ENCODE measurements at places on chromosomes 6 and 20.
A peak's percentile ranks its signal among the peaks of the same experiment; 100 is the strongest.

DNA sequence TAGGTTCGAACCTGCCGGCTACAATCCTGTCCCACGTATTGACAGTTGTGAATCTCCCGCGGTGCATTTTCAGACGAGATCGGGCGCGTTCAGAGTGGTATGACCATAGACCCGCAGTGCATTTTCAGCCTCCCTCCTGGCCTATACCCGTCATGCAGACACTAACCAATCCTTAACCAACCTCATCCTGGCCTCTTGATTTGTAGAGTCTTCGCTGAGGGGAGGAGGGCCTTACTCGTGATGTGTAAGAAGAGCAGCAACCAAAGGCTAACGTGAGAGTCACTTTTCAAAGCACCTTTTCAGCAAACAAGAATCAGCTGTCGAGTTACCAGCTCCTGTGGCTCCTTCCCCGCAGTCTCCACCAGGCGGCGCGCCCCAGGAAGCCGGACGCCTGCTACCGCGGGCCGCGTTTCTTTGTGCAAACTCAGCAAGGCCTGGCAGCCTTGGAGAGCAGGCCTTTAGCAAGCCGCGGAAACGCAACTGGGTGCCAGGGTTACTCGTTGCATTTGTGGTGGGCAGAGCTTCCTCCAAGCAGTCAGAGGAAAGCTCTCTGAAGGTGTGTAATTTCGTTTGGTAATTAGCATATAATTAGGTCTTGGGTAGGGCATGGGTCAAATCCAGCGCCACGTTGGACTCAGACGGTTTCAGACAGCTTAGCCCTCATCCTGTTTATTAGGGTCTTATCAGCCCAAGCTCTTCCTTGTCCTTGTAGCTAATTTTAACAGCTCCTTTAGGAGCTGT is 139.8 kb downstream of the OR2B2 start:
- DNase-seq, result peak; percentile 80

DNA sequence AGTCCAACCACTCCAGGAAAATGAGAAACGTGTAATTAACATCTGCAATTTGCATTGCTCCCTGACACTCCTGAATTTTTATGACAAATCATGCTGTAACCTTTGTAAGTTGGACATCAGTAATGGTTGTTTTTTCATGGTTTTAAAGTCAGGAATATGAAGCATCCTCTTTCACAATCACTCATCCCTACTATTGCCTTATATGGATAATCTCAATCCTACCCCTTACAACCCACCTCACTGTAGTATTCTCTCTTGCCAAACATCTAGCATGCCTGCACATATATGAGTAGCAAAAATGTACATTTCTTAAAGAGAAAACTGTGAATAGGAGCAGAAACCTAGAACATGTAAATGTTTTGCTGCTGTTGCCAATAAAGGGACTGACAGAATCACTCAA is 729.5 kb downstream of the KIF16B start:
- DNase-seq, result no peak

DNA sequence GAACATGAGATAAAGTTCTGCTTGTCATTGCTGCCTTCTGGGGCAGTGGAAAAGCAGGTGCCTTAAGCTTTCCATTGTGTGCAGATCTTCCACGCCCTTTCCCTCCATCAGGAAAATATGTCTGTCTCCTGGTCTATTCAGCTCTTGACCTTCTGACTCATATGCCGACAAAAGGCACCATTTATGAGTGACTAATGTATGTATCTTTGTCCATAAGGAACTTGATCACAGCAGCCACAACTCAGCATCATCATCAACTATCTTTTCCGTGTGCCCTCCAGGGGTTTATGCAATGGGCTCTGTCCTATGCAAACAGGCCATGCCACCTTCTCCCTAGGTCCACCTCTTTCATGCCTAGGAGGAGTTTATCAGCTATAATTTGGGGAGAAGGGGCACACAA is 102.7 kb upstream of the QKI start:
- no peak for DNase-seq

- DNase-seq, result no peak
These were observed 658.6 kb upstream of the ADGRB3 start for GRCh38 chr6:67976486-67976885.

DNA sequence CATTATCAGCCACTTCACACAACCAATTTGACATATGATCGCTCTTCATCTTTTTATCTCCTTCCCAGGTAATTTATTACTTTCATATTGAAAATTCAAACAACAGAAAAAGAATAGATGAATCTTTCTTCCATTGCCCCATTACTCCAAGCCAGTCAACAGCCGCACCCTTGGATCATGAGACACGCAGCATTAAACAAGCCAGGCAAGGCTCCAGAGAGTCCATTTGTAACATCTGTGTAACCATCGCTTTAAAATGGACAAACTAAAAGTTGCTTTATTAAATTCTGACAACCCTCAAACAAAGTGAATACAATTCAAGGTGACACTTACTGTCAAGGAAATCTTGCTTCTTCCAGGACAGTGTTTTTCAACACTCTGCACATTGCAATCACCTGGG is 200.3 kb downstream of the EPM2A start:
- no peak for DNase-seq

- DNase-seq, result peak; percentile 51
These were observed 388.4 kb upstream of the JARID2 start for GRCh38 chr6:14857501-14857900.

DNA sequence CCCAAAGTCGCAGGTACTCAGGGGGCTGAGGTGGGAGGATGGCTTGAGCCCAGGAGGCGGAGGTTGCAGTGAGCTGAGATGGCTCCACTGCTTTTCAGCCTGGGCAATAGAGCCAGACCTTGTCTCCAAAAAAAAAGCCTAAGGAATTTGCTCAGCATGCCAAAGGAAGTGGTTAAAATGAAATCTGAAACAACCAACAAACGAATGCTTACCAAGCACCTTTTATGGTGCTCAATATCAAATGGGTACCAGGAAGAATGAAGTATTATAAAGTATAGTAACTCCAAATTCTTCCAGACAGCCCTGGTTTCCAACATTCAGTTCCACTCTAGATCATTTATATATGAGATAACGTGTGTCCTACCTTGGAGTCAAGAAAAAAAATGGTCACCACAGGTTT is 14.0 kb downstream of the GMDS start:
- DNase-seq, result no peak

DNA sequence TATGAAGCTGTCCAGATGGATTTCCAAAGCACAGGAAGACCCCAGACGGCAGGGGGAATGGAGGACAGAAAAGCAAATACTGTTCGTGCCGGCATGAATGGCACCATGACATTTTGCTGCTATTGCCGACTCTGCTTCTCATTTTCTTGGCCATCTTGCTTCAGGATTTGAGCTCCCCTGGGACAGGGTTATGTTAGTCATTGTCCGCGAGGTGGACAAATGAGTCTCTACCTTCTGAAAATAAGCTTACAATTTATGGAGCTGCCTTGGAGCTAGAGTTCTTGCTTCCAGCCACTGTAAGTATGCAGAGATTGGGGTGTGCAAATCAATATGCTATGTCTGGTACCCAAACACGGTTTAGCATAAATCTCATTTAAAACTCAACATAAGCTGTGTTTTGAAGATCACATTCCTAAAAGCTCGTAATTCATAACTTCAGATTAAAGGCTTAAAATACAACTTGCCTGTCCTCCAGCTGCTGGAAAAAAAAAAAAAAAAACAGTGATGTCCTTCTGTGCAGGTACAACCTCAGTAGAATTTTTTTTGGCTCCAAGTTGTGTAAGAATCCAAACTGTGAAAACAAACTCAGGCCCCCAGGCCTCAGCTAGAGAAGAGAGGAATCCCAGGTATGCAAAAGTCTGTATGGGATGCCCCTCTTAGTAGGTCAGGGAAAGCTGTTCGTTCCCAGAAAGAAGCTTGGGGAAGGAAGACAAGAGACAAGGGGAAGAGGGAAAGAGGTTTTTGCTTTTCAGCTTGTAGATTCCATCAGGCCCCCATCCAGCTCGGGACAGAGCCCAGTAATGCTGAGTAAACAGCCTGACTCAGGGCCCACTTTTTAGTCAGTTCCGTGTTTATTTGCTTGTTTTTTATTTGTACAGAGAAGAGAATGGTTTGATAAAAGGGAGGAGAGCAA is 184.2 kb upstream of the FOXA2 start:
- DNase-seq, result no peak

DNA sequence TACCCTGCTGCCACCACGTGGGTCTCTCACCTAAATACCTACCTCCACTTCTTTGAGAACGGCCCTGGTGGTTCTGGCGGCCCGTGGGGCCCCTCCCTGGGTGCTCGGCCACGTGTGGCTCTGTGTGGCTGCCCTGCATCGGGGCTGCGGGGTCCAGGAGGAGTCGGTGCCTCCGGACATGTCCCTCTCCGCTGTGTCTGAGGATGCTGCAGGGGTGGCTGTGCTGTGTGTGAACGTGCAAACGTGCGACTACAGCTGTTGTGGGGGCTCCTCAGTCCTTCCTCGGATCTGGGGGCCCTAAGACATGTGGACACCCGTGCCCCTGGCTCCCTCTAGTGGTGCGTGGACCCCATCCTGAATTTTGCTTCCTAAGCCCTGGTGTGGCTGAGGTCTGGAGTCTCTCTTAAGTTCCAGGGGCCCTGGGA is 691.8 kb downstream of the QKI start:
- no peak for DNase-seq

GRCh38 chr6:41713159-41713649 is 22.2 kb downstream of the TFEB start:
- DNase-seq, result no peak

DNA sequence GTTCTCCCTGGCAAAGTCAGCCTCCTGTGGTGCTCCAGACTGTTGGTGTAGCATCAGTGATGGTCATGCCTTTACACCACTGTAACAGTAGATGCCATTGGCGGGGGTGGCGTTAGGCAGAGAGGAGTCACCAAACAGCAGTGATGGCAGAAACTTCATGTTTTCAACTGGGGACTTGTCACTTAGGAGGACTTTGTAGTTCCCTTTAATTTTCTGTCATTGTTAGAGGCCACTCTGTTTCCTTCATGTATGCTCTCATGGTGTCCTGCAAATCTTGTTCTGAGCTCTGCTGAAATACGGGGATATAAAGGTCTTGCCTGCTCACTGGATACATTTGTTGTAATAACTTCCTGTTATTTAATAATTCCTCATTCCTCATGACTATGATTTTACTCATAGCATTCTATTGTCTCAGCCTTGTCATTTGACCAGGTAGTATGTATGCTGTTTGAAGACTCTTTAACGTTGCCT is 4.6 kb downstream of the MAP3K4 start:
- DNase-seq, result no peak

DNA sequence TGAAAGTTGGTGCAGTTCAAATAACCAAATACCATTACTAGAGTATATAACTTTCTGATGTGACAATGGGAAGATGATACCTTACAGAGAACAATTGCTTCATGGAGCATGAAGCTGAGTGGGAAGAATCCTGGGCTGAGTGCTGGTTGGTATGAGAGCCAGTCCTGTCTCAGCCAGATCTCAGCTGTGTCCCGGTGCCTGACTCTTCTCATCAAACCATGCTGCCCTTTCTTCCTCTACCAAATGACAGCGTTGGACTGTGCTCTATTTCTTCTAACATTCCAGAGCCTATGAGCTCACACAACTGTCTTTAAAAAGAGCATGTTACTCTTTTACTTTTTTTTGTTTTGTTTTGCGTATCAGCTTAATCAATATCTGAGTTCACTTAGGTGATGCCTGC is 27.5 kb upstream of the PBOV1 start:
- no peak for DNase-seq

- DNase-seq, result no peak
These were observed 17.2 kb downstream of the GDAP1L1 start for GRCh38 chr20:44264287-44264686.

GRCh38 chr6:18359237-18359885 is 27.8 kb upstream of the RNF144B start:
- no peak for DNase-seq

GRCh38 chr6:36933102-36933501 is 21.4 kb upstream of the PI16 start:
- DNase-seq, result no peak

DNA sequence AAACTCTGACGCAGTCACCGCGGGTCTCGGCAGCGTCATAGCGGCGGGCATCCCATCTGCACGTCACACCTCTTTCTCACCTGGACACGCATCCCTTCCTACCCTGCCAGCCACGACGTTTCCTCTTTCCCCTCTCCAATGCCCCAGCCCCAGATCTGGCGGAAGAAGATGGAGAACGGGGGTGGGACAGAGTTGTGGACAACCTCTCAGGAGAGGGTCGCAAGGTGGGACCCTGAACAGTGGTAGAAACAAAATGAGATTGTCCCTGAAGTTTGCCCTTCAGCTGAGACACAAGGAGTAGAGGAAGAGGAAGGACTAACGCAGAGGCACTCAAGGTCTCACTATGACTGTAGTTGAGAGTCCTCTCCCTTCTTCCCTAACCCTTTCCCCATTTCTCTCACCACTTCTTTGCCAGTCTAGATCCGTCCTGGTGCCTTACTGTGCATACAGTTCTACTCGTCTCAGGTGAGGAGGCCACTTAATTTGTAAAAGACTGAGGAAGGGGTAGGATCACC is 562 bp downstream of the TRIM39 start:
- DNase-seq, result no peak

DNA sequence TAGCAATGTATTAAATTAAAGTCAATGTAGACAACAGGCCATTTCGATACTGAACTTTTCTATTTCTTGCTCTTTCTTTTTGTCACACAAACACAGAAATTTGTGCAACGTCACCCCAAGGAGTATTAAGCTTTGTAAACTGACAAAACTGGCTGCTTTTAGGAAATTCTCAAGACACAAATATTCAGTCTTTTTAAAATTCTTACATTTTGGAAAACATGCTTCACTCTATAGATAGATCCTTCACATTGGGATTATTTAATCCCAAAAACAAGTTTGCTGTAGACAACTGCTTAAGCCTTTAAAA is 69.9 kb upstream of the TPD52L1 start:
- DNase-seq, result no peak

GRCh38 chr6:89974834-89975233 is 80.6 kb downstream of the GJA10 start:
- no peak for DNase-seq

GRCh38 chr6:71737953-71738352 is 148.4 kb upstream of the RIMS1 start:
- DNase-seq, result no peak

DNA sequence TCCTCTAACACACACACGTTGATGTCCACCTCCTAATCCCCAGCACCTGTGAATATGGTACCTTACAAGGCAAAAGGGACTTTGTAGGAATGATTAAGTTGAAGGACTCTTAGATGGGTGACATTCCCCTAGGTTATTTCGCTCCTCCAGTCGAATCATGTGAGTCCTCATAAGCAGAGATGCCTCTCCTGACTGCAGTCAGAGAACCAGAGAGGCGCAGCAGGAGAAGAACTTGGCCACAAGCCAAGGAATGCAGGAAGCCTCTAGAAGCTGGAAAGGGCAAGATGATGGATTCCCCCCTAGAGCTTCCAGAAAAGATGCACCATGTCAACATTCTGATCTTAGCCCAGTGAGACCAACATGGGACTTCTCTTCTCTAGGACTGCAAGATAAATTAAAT is 133.1 kb upstream of the PTPRT start:
- DNase-seq, result no peak

DNA sequence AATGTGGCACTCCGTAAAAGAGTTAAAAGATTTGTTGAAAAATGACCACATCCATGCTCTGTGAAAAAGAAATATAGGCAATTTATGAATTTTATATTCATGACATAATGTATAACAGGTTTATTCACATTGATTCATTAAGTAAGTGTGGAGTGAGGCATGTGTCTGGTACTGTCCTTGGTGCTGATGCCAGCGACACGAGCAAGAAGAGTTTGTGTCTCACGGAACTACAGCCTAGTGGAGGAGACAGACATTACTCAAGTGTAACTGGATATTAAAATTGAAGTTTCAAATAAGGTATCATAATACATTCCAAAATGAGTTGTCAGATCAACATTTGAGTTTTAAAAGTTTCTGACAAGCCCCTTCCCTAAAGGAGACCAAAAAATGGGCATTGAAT is 158.2 kb upstream of the PRND start:
- no peak for DNase-seq

- DNase-seq, result no peak
These were observed 24.6 kb upstream of the TNFRSF21 start for GRCh38 chr6:47334334-47334733.

All from effector CD4-positive, alpha-beta T cell (primary cell).